ENCODE measurements at places on chromosomes 13 and 19. TPM values are rescaled to one million over a fixed set of nuclear protein-coding genes. Genes with fewer than 3 reads are reported as not detected.

GRCh38 chr19:40584007-40584406 lies 7.3 kb downstream of the SHKBP1 start:
- H3K27me3 ChIP-seq = no peaks in the 10 kb centered on the region
- H3K4me3 ChIP-seq = no peak overlapping the region
- peaks cover 17% of the 10 kb centered on the region for H3K36me3 ChIP-seq

The SRRM5 gene
- 0.32 TPM for total RNA-seq

- H3K4me1 ChIP-seq = peaks cover 16% of the 10 kb centered on the region
- peak; percentile 81 for DNase-seq
- H3K27ac ChIP-seq = peak overlapping the region; percentile 49
- H3K4me3 ChIP-seq = peak overlapping the region; percentile 28
- peaks cover 4% of the 10 kb centered on the region for H3K27me3 ChIP-seq
- H3K36me3 ChIP-seq = no peaks in the 10 kb centered on the region
Measured at GRCh38 chr13:32969516-32969941, 46.7 kb upstream of the KL start.

GRCh38 chr19:16193466-16193865 lies 4.2 kb upstream of the AP1M1 start:
- H3K4me1 ChIP-seq = peaks cover 13% of the 10 kb centered on the region
- no peaks in the 10 kb centered on the region for H3K27me3 ChIP-seq
- no peaks in the 10 kb centered on the region for H3K36me3 ChIP-seq
- H3K27ac ChIP-seq = no peak overlapping the region
- H3K4me3 ChIP-seq = no peak overlapping the region

DNA sequence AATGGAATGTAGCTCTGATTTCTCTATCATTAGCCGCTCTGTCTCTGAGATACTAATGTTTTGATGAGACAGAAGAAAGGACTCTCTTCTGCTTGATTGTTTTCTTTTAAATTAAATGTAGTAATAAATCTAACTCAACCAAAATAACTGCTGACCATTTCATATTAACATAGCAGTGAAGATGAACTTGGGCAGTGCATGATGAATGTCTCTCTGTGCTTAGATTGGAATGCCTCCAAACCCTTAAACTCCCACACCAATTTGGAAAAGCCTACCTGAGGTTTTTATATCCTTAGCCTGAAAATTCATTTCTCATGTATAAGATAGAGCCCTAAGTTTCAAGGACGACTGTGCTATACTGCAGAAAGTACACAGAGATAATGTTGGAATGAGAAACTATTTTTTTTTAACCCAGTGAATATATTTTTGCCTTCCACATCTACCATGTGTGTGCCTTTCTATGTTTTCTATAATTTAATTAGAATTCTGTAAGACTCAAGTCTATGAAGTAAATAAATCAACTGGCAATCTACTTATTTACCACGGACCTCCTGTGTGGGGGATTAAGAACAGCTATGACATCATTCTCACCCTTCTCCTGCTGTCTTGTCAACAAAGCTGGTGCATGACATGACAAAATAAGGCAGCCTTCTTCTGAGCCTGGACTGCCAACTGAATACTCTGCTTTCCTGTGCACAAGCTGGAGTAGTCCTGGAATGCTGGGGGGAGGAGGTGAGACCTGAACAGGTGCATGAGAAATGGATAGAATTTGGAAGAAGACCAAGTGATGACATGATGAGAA lies 155.5 kb downstream of the FGF9 start:
- no peak for DNase-seq
- no peak overlapping the region for H3K27ac ChIP-seq
- no peak overlapping the region for H3K4me3 ChIP-seq
- H3K27me3 ChIP-seq = no peaks in the 10 kb centered on the region
- H3K4me1 ChIP-seq = no peaks in the 10 kb centered on the region

- H3K4me3 ChIP-seq = no peak overlapping the region
- no peak for DNase-seq
- no peak overlapping the region for H3K27ac ChIP-seq
- peaks cover 6% of the 10 kb centered on the region for H3K4me1 ChIP-seq
- no peaks in the 10 kb centered on the region for H3K27me3 ChIP-seq
Measured at GRCh38 chr13:113814435-113814821, 49.4 kb downstream of the GAS6 start.

DNA sequence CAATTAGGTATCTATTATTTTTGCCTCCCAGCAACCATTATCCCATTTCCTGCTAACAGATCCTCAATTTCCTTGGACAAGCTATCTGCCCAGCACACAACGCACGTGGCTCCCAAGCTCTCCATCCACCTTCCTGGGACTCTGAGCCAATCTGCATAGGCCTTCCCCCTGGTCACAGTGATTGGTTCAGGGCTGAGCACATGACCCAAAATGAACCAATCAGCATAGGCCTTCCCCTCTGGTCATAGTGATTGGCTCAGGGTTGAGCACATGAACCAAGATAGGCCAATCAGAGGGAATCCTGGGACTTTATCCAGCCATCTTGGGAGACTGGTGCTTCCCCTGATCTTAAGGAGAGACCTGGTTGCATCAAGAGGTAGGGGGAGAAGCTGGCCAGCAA lies 5.8 kb downstream of the CPAMD8 start:
- peaks cover 4% of the 10 kb centered on the region for H3K4me1 ChIP-seq
- no peaks in the 10 kb centered on the region for H3K36me3 ChIP-seq
- H3K27ac ChIP-seq = no peak overlapping the region
- H3K27me3 ChIP-seq = peaks cover 9% of the 10 kb centered on the region
- H3K4me3 ChIP-seq = no peak overlapping the region

Measured in endothelial cell of umbilical vein (primary cell).